ENCODE measurements at places on chromosomes 1 and 21.

DNA sequence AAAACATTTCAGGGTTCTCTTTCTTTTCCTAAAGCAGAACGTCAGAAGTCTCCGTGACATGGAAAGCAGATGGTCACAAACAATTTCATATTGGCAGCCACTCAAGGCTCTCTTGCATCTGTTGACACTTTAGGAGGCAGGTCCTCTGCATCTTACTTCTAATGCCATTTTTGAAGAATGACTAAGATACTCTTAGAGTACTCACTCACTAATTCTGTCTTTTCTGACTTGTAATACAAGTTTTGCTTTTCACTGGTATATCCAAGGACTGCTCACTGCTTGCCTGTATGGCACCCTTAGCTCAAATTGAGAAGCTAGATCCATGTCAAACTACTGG is 68.3 kb downstream of the PRRX1 start:
- no peak for DNase-seq

- no peak for DNase-seq
These were observed 24.5 kb upstream of the TNFRSF1B start for GRCh38 chr1:12142141-12142823.

- no peak for DNase-seq
These were observed 26.7 kb upstream of the LIN9 start for GRCh38 chr1:226335661-226336060.

DNA sequence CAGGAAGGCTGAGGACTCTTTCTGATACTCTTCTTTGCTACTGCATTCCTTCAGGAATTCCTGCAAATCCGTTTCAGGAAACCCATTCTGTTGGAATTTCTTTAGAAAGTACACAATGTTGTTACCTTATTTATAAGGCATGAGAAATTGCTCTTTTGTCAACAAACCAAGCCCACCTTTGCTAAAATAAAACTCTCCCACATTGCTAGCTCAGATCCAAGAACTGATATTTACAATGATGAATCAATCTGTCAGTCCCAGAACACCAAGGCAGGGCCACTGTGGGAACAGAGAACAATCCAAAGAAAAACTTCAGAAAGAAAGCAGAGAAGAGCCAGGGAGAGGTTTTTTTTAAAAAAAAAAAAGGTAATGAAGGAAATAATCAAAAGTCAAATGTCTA is 36.6 kb upstream of the LPAR3 start:
- no peak for DNase-seq
